ENCODE measurements at places on chromosomes 7 and 10.

DNA sequence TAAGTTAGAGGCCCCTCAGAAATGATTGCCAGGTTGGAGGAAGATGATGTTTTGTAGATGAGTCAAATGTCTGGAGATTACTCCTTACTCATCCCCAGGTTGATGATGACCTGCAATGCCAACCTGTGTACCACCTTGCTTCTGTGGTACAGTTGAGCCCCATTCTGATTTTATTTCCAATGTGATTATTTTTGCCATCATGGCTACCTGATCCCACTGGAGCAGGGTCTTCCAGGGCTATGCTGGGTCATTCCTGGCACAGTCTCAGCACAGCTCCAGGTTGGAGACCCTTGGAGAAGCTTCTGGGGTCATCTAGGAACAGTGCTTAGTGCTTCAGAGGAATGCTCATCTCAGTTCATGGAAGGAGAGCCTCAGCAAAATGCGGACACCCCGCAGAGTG, 34.3 kb downstream of the LRRC18 start:
- DNase-seq = no peak

DNA sequence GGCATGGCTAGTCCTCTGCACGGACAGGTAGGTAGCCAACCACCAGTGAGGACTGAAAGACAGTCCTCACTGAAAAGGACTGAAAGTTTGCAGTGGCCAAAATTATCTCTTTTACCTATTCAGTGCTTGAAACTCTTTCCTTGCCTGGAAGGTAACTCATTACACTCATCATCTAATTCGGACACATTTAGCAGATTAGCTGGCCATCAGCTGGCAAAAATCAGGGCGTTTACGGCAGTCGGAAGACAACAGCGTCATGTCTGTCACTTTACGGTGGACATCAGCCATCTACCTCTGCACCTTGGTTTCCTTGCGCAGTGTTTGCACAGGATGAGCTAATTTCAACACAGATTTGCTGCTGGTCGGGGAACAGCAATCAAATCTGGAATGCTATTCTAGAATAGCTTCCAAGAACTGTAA, 740 bp downstream of the ANXA7 start:
- DNase-seq = peak; percentile 5

- no peak for DNase-seq
Observed at GRCh38 chr10:56928714-56929113, 567.7 kb upstream of the ZWINT start.

GRCh38 chr10:27759483-27760272, 14.1 kb upstream of the MKX start:
- DNase-seq = no peak

GRCh38 chr10:73439605-73440312, 6.4 kb upstream of the MSS51 start:
- DNase-seq = no peak

GRCh38 chr10:79383974-79384606, 36.8 kb downstream of the PPIF start:
- DNase-seq = no peak

DNA sequence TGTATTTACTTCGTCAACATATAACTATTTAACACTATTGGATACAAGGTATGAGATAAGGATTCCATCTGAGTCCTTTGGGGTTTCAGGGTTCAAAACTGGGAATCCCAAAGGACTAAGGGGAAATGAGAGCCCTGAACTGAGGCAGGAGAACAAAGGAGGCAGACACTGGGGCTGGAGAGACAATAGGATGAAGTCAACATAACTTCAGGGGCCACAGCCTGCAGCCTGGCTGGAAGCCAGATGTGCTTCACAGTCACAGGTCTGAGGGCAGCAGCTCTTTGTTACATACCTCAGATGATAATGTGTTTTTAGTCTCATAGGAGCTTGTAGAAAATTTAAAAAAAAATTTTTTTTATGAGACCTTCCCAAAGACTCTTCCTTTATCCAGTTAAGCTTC, 73.3 kb downstream of the NRF1 start:
- no peak for DNase-seq

- DNase-seq = no peak
Observed at GRCh38 chr7:106220307-106220706, 64.5 kb downstream of the NAMPT start.

GRCh38 chr7:49001610-49002033, 77.3 kb downstream of the CDC14C start:
- no peak for DNase-seq

- DNase-seq = no peak
Observed at GRCh38 chr7:49486974-49487829, 286.2 kb upstream of the VWC2 start.

DNA sequence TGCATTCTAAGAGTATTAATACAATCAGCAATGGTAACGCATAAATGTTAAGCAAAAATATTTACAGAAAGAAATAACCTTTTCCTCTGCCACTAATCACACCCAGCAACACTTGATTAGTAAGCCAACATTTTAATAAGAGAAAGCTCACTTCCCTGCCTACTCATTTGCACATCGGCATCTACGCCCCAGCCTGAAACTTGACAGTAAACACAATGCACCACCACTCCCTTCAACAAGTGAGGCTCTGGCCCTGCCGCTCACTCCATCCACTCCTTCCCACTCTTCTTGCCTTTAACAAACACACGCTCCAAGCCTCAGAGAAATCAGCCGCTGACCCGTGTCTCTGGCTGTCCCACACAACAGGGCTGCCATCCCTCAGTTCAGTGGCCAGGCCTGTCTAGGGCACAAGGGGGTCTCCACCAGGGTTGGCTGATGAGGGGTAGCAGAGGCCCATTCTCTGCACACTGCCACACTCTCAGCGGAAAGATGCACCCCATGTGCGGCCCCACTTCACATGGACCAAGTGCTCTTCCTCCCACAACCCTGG, 54.6 kb downstream of the CTBP2 start:
- no peak for DNase-seq

DNA sequence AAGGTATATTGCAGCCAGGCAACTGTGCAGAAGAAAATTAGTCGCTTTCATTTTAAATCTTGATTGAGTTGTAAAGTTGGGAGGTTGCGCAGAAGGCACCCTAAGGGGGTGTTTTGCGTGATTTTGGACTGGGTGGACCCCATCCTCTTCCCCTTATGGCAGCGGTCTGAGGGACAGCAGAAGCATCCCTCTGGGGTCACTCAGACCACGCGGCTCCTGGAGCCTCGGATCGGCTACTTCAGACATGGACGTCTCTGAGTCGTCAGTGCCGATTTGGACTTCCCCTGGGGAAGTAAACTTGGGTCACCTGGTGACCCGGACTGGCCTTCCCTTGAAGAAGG, 639.0 kb upstream of the DPP6 start:
- no peak for DNase-seq

DNA sequence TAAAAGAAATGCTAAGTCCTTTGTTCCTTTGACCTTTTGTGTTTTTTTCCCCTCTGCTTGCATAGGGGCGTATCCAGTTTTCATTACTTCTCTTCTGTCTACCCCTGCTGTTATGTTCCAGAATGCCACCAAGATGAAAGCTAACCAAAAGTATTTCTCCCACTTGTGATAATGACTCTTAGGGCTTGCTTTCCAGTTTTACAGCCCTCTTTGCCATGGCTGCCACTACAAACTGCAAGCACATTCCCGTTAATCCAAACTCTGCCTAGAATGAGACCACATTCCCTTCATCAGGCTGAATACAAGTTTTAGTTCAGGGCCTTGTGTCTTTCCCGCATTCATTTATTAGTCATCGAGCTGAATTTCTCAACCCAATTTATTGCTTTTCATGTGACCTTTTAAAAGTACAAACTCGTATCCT, 23.6 kb upstream of the CD36 start:
- DNase-seq = no peak

DNA sequence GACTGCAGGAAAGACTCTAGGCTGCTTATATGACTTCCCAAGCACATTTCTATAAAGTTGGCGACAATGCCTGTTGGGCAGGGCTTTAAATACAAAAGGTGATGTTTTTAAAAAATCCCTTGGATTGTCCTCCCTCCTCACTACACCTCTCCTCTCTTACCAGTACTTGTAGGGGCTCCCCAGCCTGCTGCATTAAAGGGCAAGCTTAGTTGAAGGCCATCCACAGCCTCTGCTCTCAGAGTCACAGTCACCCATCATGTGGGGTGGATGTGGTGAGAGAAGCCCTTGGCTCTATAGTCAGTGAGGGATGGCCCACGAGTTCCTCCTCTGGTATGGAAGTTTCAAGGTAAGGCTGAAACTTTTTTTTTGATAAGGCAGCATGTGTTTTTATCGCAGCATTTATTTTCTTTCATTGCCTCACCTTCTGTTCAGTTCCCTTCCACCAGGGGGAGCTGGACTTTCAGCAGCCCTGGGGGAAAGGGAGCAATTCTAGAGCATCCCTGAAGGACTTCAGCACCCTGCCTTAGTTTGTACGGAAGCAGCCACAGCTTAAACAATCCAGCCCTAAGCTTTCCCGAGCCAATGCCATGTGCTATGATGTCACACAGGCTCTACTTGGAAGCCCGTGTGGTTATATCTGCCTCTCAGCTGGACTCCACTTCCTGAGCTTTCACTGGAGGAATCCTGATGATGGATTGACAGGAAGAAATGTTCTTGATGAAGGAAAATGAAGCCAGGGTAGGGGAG, 131.9 kb downstream of the CALCR start:
- no peak for DNase-seq

DNA sequence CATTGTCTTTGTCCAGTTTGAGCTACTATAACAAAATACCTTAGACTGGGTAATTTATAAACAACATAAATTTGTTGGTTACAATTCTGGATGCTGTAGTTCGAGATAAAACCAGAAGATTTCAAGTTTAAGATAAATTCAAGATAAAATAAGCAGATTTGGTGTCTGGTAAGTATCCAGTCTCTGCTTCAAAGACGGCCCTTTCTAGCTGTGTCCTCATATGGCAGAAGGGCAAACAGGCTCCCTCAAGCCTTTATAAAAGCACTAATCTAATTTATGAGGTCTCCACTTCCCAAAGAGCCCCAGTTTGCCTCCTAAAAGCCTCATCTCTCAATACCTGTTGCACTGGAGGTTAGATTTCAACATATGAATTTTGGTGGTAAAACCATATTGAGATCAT, 31.1 kb upstream of the SGCE start:
- DNase-seq = no peak

DNA sequence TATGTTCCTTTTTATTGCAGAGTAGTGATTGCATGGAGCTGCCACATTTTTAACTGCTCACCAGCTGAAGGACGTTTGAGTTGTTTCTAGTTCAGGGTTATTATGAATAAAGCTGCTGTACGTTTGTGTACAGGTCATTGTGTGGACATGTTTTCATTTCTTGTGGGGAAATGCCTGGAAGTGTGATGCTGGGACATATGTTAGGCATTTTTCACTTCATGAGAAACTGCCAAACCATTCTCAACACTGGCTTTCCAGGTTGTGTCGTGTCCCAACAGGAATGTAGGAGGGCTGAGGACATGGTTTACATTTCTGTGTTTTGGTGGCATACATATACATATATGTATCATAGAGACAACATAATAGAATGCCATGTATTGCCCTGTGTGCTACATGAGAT, 73.0 kb downstream of the NEURL1 start:
- DNase-seq = no peak

GRCh38 chr7:47501406-47501805, 80.5 kb downstream of the TNS3 start:
- DNase-seq = no peak

DNA sequence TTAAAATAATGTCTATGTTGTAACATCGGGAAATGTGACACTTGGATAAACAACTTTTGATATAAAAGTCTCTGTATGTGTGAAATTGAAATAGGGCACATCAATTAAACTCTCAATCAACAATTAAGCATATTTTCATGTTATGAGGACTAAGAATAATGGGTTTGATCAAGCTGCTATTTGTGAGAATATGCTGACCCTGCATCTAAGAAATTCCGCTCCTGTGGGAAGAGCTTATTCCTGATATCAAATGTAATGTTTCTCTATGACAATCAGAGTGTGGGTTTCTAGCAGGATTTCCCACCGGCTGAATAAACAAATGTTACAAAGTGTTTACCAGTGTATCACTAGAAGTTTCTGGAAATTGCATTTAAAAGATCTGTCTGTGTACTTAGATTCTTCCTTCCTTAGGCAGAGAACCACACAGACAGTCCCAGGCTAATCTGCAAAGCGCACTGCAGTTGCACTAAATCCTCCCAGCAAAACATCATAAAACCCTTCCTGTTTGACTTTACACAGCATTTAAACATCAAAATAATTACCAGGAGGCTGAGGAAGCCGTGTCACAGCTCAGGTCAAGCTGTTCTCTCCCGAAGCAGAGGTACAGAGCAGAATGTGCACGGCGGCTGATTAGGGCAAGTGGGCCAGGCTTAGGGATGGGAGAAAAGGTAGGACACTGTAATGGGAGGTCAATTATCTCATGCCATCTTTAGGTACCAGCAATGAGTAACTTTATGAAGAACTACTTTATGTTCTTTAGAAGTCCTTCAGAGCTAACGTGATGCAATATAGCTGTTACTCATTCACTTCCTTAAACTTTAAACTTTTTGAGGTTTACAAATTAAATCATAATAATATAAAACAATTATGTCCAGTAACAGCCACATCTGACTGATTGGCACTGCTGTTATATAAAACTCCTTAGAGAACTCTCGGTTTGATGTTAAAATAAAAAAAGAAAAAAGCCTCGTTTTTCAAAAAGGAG, 109.1 kb upstream of the CTTNBP2 start:
- DNase-seq = no peak

GRCh38 chr7:142919656-142920055, 13.9 kb downstream of the TRPV5 start:
- no peak for DNase-seq

GRCh38 chr7:1579481-1580421, 9.9 kb upstream of the PSMG3 start:
- peak; percentile 32 for DNase-seq

Data from stimulated activated CD8-positive, alpha-beta memory T cell treated with anti-CD3 and anti-CD28 coated beads, Interleukin-15, amount 100 ng/mL, for 4 hours (primary cell).